ENCODE measurements at places on chromosomes 3 and 15.

GRCh38 chr3:72242326-72242725 is 457.4 kb upstream of the PROK2 start:
- no peak for DNase-seq

DNA sequence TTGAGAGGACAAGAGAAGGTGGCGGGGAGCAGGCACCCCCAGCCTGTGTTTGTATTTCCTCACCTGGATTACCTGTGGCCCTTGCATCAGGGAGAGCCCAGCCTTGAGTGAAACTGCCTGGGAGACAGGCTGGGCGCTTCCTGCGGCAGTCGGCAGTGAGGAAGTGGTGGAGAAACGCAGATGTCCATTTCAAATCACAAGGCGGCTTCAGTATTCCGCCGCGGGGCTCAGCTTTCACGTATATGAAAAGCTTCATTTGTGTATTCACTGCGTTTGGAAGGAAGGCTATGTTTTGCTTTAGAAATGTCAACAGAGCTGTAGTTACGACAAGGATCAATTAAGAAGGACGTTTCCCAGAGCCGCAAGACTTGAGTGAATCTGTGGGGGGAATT is 167.4 kb upstream of the CTDSPL start:
- peak; percentile 90 for DNase-seq

GRCh38 chr3:13300546-13301285 is 119.4 kb downstream of the NUP210 start:
- no peak for DNase-seq

DNA sequence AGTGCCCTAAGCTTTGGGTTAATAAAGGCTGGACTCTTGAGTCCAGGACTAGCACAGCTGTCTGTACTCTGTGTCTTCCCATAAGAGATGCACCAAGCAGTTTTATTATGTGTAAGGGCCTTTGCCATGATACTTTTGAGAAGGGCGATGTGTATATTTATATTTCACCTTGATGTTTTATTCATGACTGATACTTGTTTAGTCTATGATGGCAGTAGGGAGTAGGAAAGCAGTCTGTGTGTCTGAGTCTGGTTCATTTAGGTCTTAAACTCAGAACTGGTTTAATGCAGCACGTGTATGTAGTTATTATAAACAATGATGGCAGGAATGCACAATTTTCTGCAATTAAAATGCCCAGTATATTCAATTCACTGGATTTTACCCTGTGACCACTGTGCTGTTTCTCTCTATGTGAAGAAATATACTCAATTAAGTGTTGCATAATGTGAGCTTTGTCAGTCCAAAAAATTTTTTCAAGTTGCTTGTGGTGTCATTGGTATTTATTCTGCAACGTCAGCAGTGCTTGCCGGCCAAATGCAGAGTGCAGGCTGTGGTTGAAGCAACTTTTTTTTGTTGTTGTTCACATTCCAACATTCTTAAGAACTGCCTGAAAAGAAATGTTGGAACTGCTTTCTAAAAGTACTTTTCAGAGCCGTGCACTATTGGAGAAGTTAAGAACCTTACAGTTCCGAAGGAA is 423.7 kb upstream of the SEMA6D start:
- DNase-seq = peak; percentile 88

DNA sequence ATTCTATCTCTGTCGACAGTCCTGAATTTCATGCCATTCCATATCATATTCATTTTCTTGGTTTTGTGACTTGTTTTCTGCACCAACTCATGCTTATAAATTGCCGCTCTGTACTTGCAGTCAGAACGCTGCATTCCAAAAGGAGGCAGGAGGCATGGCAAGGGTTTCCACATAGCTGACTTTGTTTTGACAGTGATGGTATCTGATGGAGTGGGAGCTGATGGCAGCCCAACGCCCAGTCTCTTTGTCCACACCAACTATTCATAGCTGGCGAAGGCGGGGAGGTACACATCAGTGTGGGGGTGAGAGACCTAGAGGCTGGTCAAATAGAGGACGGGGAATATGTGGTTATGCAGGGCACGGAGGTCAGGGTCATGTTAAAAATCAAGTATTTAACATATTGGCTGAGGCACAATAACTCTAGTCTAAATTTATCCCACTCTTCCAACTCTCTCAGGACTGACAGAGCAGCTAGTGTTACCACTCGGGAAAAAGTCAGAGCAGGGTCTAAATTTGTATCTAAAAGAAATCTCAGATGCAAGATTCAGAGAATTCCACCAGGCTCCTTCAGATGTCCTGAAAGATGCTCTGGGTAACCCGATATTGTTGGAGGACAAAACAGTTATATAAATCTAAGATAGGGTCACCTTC is 67.8 kb upstream of the ATP13A3 start:
- no peak for DNase-seq
